ENCODE measurements at places on chromosomes 1 and 21.

DNA sequence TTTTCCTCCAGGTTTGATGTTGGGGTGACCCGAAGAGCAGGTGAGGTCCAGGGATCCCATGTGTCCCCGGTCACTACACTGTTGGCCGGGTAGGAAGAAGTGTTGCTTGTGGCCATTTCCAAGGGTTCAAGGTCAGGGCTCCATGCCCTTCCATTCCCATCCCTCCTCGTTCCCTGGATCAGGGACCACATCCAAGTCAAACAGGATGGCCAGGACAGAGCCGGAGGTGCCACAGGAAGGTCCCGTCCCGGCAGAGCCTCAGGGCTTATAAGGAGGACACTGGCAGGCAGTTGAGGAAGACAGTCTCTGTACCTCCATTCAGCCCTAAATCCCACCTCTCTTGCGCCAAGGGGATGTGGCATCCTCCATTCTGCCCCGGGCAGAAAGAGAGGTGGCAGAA, 22.0 kb upstream of the FAM131C start:
- DNase-seq = no peak

- no peak for DNase-seq
These were observed 492 bp upstream of the COLGALT2 start for GRCh38 chr1:184037849-184038591.

DNA sequence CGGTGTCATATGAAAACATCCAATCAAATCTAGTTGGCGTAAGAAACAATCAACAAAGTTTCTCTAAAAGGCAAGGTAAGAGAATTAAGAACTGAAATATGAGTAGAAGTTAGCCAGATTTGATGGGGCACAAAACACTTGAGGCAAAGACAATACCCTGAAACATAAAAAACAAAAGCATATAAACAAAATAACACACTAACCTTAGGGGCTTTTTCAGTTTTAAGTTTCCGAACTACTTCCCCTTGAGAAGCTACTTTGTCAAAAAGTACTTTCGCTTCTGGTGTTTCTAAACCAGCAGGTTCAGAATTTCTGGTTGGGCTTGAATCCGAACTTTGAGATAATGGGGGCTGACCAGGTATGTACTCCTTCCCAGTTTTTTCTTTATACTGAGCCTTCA, 57.9 kb downstream of the EPRS1 start:
- no peak for DNase-seq

- DNase-seq = no peak
These were observed 18.3 kb upstream of the HDAC1 start for GRCh38 chr1:32273391-32274208.

- DNase-seq = no peak
These were observed 9.0 kb downstream of the EPHX4 start for GRCh38 chr1:92038695-92039346.

- DNase-seq = no peak
These were observed 10.3 kb upstream of the KCNJ15 start for GRCh38 chr21:38246511-38246910.

- no peak for DNase-seq
These were observed 356.8 kb downstream of the RRAGC start for GRCh38 chr1:38502758-38503157.

DNA sequence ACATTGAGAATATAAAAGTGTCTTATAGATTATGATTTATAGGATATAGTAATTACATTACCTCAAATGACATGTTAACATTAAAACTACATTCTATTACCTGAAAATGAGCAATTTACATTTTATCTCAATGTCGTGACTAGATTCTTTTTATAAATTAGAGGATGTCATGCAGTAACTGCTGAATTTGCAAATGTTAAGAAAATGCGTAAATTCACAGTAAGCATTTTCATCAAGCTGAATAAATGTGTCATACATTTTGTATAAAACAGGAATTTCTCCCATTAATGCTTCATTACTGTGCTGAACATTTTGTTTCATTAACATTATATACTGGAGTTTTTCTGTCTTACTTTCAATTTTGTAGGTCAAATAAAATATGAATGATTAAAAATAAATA, 1460.7 kb upstream of the B3GALT2 start:
- no peak for DNase-seq

DNA sequence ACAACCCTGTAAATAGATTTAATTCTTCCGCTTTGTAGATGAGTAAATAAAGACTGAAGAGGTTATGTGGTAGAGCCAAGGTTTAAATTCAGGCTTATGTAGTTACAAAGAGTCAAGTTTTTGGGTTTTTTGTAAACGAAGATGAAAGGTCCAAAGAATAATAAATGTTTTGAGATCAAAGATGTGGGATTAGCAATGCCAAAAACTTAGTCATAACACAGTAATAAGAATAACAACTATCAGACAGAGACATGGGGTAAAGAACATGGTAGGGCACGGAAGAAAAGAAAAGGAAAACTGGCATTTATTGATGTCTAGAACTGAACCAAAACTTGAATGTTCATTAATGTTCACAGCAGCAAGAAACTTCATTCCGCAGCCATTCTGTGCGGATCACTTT, 42.9 kb downstream of the EXTL2 start:
- DNase-seq = no peak

GRCh38 chr1:68198752-68199151, 33.6 kb downstream of the WLS start:
- DNase-seq = no peak

DNA sequence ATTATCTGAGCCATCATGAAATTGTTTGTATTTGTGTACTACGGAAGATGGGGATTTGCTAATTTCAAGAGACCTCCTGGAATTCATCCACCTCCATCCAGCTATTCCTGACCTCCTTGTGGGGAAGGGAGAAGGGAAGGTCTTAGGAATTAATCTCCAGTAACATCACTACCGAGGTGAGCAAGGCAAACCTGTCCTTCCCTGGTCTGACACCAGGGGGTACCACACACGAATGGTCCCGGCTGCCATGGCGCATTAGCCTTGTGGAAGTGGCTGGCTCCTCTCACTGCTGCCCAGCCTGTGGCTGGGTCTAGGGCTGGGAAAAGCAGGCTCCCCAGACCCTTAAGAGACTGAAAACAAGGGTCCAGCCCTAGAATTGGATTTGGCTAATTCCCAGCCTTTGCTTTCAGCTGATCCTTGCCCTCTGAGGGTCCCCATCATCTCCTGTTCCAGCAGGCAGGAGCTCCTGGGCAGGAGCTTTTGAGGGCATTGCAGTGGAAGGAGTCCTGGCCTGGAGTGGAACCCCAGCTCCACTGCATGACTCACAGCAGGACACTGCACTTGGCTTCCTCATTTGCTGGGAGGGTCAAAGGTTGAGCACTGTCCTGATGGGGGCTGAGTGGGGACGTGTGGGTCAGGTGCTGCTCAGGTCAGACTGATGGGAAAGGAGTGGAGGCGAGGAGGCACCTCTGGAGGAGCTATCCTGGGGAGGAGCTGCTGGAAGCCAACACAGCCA, 34.8 kb downstream of the RIMS3 start:
- no peak for DNase-seq

DNA sequence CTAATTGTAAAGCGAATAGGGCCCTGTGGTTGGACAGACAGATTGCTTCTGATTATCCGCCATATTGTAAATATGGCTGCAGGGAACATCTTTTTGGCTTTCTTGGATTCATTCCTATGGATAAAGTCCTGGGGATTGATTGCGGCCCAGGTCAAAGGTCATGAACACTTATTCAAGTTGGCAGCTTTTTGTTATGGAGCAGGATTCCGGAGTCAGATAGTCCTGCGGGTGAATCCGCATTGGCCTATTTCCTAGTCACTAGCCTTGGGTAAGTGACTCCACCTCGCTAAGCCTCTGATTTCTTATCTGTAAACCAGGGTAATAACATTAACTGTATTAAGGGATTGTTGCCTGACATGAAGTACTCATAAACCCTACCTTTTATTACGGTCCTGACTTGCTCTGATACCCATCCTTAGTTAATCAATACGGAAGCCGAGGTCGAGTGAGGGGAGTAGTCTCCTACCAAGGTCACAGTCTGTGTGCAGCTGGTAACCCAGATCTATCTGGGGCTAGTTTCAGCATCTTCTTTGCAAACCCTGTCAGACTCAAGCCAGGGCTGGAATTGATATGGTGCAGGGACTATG, 31.7 kb downstream of the EDN2 start:
- no peak for DNase-seq

DNA sequence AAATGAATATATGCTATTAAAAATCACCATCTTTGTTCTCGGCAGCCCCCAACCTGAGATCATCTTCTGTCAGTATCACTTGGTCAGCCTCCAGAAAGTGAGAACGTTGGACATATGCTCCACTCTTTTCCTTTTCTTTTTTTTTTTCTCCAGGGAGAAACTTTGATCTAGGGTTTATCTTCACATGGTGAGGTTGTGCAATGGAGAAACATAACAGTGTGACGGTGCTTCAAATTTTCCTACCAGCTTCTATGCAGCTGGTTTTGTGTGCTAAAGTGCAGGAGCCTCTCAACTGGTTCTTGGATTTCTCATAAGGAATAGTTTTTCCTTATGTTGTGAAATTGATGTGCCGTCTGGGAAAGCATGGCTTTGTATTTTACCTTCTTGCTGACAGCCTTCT, 1202.9 kb downstream of the NCAM2 start:
- no peak for DNase-seq

- no peak for DNase-seq
These were observed 52.1 kb upstream of the LEPR start for GRCh38 chr1:65368403-65368802.

DNA sequence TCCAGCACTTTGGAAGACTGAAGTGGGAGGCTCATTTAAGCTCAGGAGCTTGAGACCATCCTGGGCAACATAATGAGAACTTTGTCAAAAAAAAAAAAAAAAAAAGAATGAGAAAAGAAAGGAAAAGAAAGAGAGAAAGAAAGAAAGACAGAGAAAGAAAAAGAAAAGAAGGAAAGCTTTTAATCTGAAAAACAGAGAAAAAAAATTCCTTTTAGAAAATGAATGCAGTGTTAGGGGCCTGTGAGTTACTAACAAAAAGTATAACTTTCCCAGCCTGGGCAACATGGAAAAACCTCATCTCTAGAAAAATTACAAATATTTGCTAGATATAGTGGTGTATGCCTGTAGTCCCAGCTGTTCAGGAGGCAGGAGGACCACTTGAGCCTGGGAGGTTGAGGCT, 15.9 kb upstream of the SYDE2 start:
- DNase-seq = no peak

- DNase-seq = no peak
These were observed 95.4 kb upstream of the ERRFI1 start for GRCh38 chr1:8121261-8122159.

GRCh38 chr1:206863266-206863665, 2.2 kb upstream of the IL20 start:
- no peak for DNase-seq

DNA sequence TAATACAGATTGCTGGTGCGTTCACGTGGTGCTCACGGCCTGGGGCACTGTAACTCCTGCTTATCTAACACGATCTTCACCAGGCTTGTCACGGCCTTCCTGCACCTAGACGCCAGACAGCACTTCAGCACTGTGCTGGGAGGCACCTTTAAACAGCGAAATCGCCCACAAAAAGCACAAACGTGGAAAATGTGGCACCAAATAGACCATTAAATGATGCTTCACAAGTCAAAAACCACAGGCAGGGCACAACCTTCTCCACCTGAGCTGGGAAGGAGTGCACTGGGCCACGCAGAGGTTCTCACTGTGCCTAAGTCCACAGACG, 20.0 kb downstream of the IBA57 start:
- no peak for DNase-seq

DNA sequence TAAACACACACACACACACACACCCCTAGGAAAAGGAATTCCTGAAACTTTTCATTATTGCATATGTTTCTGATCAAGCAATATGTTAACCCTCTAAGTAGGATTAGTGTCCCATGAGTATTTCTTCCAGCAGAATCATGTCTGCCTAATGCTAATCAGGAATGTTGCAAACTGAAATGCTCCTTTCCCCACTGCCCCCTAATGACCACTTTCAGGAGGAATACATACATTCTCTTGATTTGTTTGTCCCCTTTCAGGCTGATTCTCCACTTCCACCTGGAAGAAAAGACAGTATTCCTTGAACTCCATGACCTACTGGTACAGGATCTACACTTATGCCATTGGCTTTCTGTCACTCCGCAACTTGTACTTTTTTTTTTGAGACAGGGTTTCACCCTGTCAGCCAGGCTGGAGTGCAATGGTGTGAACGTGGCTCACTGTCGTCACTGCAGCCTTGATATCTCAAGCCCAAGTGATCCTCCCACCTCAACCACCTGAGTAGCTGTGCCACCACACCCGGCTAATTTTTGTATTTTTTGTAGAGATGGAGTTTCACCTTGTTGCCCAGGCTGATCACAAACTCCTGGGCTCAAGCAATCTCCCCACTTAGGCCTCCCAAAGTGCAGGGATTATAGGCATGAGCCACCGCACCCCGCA, 56.7 kb downstream of the LRIG2 start:
- DNase-seq = no peak

All from SIG-M5 (cell line).